Urothelium cell line (cell line): ENCODE measurements at places on chromosomes 2 and 18.

- no peak for DNase-seq
Observed at GRCh38 chr18:72588360-72588759, 44.2 kb upstream of the CBLN2 start.

GRCh38 chr2:151830961-151831360 is 2.7 kb upstream of the ARL5A start:
- DNase-seq = no peak

GRCh38 chr2:128794285-128794684 is 475.6 kb upstream of the HS6ST1 start:
- no peak for DNase-seq

DNA sequence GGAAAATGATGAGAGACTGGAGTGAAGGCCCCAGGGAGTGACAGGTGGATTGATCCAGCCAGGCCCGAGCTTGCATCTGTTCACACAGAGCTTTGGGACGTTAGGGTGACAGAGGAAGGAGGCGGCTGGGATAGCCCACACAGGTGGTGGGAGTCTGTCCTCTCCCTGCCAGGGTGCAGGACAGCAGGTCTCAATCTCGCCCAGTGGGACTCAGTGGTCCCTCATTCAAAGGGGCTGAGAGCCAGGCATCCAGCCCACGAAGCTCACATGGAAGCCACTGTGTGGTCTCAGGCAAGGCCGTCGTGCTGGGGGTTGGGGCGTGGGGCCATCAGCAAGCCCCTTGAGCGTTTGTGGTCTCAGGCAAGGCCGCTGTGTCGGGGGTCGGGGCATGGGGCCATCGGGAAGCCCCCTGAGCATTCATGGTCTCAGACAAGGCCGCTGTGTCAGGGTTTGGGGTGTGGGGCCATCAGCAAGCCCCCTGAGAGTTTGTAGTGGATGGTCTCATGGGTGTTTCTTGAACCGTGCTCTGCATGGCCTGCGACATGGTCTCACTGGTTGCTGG is 8.3 kb downstream of the KCNG2 start:
- no peak for DNase-seq

- DNase-seq = peak; percentile 77
Observed at GRCh38 chr2:118971245-118972122, 29.5 kb downstream of the MARCO start.

DNA sequence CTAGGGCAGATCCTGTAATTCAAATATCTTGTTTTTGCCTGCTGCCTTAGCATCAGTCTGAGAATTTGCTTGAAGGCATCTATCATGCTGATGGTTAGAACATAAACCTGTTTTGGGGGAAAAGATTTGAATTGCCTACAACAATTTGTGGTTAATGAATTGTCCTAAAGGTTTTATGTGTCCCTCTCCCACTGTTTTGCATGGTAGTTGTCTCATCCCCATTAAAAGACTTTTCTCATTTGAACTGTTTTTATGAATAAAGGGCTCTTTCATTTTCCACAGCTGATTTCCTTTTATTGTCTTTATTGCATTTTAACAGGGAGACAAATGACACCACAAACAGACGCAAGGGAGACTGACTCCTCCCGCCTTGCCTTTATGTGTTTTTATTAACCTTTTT is 275.6 kb downstream of the PIK3C3 start:
- DNase-seq = no peak
